Mesendoderm (in vitro differentiated cells): ENCODE measurements at places on chromosomes 11 and 22.
A peak's percentile ranks its signal among the peaks of the same experiment; 100 is the strongest.

DNA sequence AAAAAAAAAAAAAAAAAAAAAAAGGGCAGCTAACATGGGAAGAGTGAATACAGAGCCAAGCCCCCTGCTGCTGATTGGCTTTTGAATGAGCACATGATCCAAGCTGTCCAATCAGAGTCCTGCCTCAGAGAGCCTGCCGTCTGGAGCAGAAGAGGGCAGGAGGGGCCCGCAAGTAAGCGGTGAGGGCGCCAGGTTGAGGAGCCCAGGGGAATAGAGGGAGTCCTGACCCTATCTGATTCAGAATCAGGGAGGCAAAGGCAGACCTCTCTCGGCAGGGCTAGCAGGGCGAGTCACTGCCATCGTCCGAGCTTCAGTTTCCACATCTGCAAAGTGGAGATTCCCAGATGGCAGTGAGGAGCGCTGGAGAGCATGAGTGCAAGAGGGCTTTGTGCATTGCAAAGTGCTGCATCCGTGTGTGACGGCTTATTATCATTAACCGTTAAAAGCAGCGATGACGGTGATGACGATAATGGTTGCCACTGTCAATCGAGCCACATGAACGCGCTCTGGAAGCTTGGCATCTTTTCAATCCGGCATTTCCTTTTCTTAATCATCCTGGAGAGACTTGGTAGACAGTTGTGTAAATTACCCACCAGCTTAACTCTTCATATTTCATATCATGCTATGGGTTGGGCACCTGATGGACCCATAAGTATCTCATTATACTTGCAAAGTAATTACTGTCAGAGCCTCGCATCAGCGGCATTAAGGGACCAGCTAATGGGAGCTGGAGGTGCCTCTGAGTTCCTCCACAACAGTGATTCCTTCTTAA is 68.6 kb upstream of the ATXN10 start:
- no peak overlapping the region for H3K4me3 ChIP-seq
- H3K27ac ChIP-seq = no peak overlapping the region
- H3K27me3 ChIP-seq = no peaks in the 10 kb centered on the region
- peaks cover 4% of the 10 kb centered on the region for H3K4me1 ChIP-seq
- no peaks in the 10 kb centered on the region for H3K36me3 ChIP-seq
- DNase-seq = peak; percentile 93

DNA sequence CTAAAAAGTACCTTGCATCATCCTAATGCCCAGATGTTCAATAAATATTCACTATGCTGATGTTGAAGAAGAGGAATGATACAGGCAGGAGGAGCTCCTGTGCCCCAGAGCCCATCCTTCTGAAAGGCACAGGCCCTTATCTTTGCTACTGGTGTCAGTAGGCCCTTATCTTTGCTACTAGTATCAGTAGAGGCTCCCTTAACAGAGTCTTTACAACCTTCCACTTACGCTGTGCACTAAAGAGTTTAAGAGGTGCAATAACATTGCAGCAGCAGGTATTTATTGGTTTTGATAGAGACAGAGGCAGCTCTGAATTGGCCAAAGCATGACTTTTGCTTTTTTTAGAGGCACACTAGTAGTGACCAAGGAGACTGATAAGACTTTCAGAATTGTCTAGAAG is 174.4 kb downstream of the TENM4 start:
- no peaks in the 10 kb centered on the region for H3K27me3 ChIP-seq
- peak; percentile 86 for DNase-seq
- H3K4me1 ChIP-seq = peaks cover 16% of the 10 kb centered on the region

DNA sequence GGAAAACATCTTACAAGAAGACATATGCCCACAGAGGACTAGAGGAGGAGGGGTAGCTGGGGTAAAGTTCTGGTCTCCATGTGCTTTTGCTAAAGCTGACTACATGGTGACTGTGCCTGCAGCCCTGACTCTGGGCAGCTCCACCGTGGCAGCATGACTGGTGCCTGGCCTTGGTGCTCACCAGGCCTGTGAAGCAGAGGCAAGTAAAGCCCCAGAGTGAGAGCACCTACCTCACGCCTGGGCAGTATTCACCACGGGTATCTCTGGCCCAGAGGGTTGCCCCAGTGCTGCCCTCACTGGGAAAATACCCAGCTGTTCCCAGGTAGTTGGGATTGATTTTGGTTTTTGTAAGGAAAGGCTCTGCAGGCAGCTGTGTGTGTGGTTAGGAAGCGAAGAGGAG is 78.3 kb downstream of the CTTN start:
- H3K27me3 ChIP-seq = no peaks in the 10 kb centered on the region
- no peaks in the 10 kb centered on the region for H3K4me1 ChIP-seq
- H3K4me3 ChIP-seq = no peak overlapping the region
- DNase-seq = no peak

DNA sequence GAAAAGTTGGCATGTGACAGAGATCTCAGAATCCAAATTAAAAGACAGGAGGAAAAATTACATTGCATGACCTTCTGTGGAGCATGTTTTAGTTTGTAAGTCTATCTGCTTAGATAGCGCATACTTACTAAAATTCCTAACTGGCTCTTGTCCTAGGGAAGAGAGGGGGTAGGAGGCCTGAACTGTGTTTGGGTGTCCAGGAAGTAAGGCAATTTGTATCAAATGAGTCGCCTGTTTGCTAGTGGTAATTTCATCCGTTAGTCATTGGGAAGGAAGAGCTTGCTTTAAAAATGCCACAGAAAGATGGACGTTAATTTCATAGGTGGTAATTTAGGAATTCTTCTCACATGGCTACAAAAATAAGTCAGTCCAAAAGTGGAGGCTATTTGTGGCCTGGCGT is 18.5 kb downstream of the GRK3 start:
- H3K27ac ChIP-seq = no peak overlapping the region
- no peak overlapping the region for H3K4me3 ChIP-seq
- H3K27me3 ChIP-seq = no peaks in the 10 kb centered on the region
- H3K36me3 ChIP-seq = no peaks in the 10 kb centered on the region
- no peak for DNase-seq
- no peaks in the 10 kb centered on the region for H3K4me1 ChIP-seq

DNA sequence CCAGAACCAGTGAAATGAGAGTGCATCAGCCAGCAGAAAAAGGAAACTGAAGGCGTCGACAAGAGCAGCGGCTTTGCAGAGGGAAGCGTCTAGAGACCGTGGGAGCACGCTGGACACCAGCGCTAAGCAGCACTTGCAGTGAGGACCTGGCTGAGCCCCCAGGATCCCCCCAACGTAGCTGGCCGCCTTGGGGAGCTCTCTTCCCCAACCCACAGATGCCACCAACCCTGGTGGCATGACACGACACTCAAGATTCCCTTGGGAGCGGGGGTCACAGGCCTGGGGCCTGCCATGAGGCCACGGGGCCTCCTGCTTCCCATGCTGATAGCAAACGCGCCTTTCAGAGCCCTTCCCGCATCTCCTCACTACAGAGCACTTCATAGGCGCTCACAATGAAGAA is 13.4 kb upstream of the TESMIN start:
- no peak overlapping the region for H3K4me3 ChIP-seq
- H3K27me3 ChIP-seq = no peaks in the 10 kb centered on the region
- DNase-seq = no peak
- H3K36me3 ChIP-seq = peaks cover 2% of the 10 kb centered on the region
- no peaks in the 10 kb centered on the region for H3K4me1 ChIP-seq

DNA sequence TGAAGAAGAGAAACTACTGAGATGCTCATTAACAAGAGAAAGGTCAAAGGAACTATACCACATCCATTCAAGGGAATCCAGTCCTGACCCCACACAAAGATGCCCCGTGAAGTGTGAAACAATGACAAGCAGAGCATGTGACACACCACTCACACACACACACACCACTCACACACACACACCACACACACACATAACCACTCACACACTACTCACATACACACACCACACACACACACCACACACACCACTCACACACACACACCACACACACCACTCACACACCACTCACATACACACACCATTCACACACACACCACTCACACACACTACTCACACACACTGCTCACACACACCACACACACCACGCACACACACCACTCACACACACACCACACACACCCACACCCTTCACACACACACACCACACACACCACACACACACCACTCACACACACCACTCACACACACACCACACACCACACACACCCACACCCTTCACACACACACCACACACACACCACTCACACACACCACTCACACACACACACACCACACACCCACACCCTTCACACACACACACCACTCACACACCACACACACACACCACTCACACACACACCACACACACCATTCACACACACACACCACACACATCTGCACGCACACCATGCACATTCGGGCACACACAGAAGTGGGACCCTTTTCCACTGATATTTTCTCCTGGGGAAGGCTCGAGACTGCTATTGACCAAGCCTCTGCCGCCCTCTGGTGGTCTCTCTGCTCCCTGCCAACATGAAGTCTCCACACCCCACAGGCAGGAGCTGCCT is 32.0 kb upstream of the COMT start:
- peak; percentile 79 for DNase-seq
- H3K4me1 ChIP-seq = no peaks in the 10 kb centered on the region
- no peaks in the 10 kb centered on the region for H3K27me3 ChIP-seq
- H3K4me3 ChIP-seq = no peak overlapping the region

DNA sequence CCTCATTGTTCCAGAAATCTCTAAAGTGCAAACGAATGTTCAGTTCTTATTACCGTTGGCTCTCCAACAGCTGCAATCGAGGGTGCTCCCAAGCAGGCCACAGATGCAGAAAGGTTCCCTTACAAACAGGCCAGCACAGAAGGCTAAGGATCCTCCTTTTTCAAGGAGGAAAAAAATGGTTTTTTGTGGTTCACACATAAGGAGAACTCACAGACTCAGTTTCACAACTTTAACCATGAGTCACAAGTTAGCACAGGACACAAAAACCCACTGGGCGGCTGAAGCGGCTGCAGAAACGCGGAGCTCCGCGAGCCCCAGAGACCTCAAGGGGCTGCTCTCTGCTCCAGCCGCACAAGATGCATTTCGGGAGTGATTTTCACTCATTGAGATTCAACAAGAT is 98.2 kb upstream of the PRR5 start:
- no peak for DNase-seq
- H3K36me3 ChIP-seq = no peaks in the 10 kb centered on the region
- no peak overlapping the region for H3K4me3 ChIP-seq
- H3K27ac ChIP-seq = no peak overlapping the region

- DNase-seq = no peak
- H3K27me3 ChIP-seq = no peaks in the 10 kb centered on the region
- no peaks in the 10 kb centered on the region for H3K36me3 ChIP-seq
- no peaks in the 10 kb centered on the region for H3K4me1 ChIP-seq
These were observed 75.7 kb downstream of the DEPDC5 start for GRCh38 chr22:31829505-31829904.

- no peak for DNase-seq
- no peak overlapping the region for H3K4me3 ChIP-seq
- H3K36me3 ChIP-seq = no peaks in the 10 kb centered on the region
- H3K4me1 ChIP-seq = no peaks in the 10 kb centered on the region
These were observed 222.5 kb downstream of the ST3GAL4 start for GRCh38 chr11:126578021-126578420.

DNA sequence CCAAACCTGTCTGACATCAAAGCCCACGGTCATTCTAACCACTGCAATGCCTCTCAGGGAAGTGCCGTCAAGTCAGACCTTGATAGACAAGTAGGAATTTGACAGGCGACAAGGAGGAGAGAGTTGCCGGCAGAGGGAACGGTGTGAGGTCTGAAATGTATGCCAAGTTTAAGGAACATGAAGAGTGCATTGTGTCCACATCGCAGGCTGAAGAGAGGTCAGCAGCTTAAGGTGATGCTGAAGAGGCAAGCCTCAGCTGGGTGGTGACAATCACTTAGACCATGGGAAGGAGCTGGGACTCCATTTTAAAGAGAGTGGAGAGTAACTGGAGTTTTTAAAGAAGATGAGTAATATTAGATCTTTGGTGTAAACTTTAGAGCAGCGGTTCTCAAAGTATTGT is 104.9 kb upstream of the TBCEL start:
- H3K4me3 ChIP-seq = no peak overlapping the region
- H3K27me3 ChIP-seq = no peaks in the 10 kb centered on the region
- no peak overlapping the region for H3K27ac ChIP-seq
- DNase-seq = no peak
- H3K4me1 ChIP-seq = peaks cover 3% of the 10 kb centered on the region

DNA sequence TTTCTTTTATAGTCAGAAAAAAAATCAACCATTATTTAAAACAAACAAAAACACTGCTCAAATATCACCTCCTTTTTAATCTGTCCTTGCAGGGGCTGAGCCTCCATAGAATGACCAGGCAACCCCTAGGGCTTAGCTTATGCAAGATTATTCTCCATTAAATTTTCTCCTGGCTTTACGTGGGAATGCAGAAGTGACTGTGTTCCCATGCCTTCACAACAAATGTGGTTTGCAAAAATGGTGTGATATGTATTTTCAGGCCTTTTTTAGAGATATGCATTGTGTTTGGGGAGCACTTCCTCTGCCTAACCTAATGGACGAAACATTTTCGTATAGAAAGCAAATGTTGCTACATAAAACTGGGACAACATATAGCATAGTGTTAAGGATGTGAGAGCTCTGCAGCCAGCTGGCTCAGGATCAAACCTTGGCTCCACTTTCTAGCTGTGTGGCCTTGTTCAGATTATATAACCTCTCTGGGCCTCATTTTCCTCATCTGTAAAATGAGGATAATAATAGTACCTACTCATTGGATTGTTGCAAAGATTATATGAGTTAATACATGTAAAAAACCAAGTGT is 82.6 kb downstream of the PARVA start:
- H3K4me1 ChIP-seq = no peaks in the 10 kb centered on the region
- H3K27ac ChIP-seq = no peak overlapping the region
- no peak for DNase-seq

GRCh38 chr11:60610702-60611101 is 88.7 kb upstream of the MS4A8 start:
- H3K27me3 ChIP-seq = no peaks in the 10 kb centered on the region
- H3K27ac ChIP-seq = no peak overlapping the region
- no peak overlapping the region for H3K4me3 ChIP-seq
- DNase-seq = no peak
- H3K36me3 ChIP-seq = no peaks in the 10 kb centered on the region
- no peaks in the 10 kb centered on the region for H3K4me1 ChIP-seq
